HFFc6 (cell line): ENCODE measurements at places on chromosomes 5 and 9.

DNA sequence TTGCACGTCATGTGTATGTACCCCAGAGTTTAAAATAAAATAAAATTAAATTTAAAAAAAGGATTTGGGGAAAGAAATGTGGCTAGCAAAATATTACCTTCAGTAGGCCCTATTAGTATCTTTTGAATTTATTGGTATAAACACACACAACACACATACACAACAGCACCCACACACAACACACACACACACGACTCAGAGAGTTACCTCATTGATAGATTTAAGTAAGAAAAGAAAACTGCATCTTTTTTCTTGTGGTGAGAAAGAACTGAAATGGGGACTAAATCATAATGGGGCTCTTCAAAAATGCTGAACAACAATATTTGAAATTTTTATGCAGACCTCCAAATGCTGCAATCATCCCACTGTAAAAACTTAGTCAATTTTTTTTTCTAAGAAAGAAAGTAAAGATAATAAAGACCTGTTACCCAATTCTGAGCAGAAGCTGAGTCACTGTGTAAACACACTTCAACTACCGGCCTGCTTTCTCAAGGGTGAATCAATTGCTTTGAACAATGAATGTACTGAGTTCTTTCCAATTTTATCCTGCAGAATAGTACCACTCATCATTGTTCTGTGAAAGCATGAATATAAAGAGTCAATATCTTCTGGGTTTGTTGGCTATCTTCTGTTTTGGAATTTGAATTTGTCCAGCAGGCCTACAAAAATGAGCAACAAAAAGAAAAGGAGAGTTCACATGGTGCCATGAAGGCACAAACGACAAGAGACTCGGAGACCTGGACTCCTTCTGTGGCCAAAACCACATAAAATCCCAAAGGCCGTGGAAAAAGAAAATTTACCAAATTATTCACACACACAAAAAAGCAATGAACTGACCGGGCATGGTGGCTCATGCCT, 57.9 kb upstream of the CCNG1 start:
- H3K36me3 ChIP-seq, result no peaks in the 10 kb centered on the region
- H3K27me3 ChIP-seq, result no peaks in the 10 kb centered on the region; the same call in 1 of the 2 replicates
- no peak overlapping the region for H3K27ac ChIP-seq
- no peak overlapping the region for H3K4me3 ChIP-seq
- H3K4me1 ChIP-seq, result peaks cover 10% of the 10 kb centered on the region

DNA sequence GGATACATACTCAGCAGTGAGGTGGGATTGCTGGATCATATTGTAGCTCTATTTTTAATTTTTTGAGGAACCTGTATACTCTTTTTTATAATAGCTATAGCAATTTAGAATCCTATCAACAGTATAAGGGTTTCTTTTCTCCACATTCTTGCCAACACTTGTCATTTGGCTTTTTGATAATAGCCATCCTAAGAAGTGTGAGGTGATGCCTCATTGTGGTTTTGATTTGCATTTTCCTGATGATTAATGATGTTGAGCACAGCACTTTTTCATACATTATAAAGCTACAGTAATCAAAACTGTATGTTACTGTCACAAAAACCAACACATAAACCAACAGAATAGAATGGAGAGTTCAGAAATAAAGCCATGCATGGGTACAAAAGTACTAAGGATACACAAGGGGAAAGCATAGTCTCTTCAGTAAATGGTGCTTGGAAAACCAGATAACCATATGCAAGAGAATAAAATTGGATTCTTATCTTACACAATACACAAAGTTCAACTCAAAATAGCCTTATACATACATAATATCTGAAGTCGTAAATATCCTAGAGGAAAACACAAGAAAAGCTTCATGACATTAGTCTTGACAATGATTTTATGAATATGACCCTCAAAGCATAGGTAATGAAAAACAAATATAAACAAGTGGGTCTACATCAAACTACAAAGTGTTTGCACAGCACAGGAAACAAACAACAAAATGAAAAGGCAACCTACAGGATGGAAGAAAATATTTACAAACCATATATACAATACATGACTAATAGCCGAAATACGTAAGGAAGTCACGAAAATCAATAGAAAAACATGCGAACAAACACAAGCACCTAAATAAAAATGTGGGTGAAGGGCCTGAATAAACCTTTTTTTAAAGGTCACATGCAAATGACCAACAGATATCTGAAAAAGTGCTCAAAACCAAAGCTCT, 287.8 kb upstream of the DAB2 start:
- H3K27me3 ChIP-seq, result peaks cover 4% of the 10 kb centered on the region; the same call in 1 of the 2 replicates
- DNase-seq, result no peak
- H3K27ac ChIP-seq, result no peak overlapping the region
- no peak overlapping the region for H3K4me3 ChIP-seq

DNA sequence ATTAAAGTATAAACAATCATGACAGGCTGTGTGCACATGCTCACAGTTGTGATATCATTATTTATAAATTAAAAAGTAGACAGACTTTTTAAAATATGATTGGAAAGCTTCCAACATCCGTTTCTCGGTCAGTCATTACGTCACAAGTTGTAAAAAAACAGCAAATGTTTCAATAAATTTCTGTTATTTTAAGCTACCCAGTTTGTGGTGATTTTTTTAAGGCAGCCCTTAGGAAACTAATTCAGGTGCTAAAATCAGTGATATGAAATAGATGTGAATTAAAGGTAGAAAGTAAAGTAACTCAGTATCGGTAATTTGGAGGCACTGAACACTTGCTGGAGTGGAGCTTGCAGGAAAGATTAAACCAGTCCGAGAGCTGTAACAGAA, 1.2 kb downstream of the CCNH start:
- H3K4me1 ChIP-seq, result peaks cover 50% of the 10 kb centered on the region
- H3K27ac ChIP-seq, result peak overlapping the region; percentile 96
- peaks cover 9% of the 10 kb centered on the region for H3K27me3 ChIP-seq
- peaks cover 54% of the 10 kb centered on the region for H3K36me3 ChIP-seq
- no peak for DNase-seq

DNA sequence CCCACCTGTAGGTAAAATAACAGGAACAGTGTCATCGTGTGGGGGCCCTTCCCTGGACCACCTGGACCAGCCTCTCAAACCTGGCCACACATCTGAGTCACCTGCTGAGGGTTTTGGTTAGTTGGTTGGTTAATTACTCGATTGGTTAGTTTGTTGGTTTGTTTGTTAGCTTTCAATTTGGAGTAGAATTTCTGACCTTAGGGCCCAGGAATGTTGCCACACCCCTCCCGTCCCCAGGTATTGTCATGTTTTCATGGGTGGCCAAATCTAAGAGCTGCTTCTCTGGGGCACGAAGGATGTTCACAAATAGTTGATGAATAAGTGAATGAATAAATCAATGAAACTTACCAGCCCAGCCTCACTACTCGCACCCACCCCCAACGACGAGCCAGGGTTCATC, 21.9 kb downstream of the NTNG2 start:
- H3K27ac ChIP-seq, result no peak overlapping the region
- H3K4me3 ChIP-seq, result no peak overlapping the region
- peaks cover 7% of the 10 kb centered on the region; the same call in 1 of the 2 replicates for H3K4me1 ChIP-seq
- peaks cover 48% of the 10 kb centered on the region for H3K27me3 ChIP-seq
- H3K36me3 ChIP-seq, result no peaks in the 10 kb centered on the region
